ENCODE measurements at places on chromosomes 6 and 20. TPM values are rescaled to one million over a fixed set of nuclear protein-coding genes. Genes with fewer than 3 reads are reported as not detected.

GRCh38 chr6:169799474-169799926, 48.1 kb downstream of the ERMARD start:
- DNase-seq = no peak
- H3K4me3 ChIP-seq = no peak overlapping the region
- H3K27ac ChIP-seq = no peak overlapping the region
- H3K27me3 ChIP-seq = no peaks in the 10 kb centered on the region

- no peak overlapping the region for H3K27ac ChIP-seq
- no peak for DNase-seq
- H3K36me3 ChIP-seq = no peaks in the 10 kb centered on the region
- H3K4me1 ChIP-seq = no peaks in the 10 kb centered on the region
Measured at GRCh38 chr6:107106165-107106564, 9.2 kb downstream of the BEND3 start.

DNA sequence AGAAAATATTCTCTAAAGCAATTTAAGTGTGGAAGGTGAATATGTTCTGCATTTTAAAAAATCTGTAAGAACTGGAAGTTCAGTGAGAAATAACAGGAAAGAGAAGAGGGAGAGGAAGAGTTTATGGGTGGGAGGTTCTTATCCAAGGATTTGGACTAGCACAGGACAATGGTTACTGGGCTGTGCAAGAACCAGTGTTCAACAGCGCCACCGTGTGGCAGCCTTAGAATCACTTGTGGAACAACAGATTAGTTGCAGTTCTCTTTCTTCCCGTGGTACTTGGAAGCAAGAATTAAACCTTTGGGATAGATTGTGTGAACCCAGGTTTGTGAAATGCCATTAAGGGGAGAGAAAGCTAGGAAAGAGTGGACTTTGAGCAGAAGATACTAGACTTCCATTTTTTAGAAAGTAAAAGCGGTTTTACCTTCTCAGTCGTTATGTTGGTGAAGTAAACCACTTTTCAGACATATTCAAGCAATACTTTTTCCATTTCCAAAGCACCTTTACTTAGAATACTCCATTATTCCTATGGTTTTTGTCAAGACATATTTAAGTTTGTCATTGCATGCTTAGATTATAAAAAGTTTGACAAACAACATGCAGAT, 436.7 kb downstream of the RNF144B start:
- no peak for DNase-seq
- H3K4me1 ChIP-seq = no peaks in the 10 kb centered on the region
- H3K4me3 ChIP-seq = no peak overlapping the region
- H3K36me3 ChIP-seq = no peaks in the 10 kb centered on the region
- H3K27ac ChIP-seq = no peak overlapping the region

ERVFRD-1 gene
- 0.06 TPM for total RNA-seq

Data from psoas muscle (tissue), 8 donors.